Small intestine (tissue), 16 donors: ENCODE measurements at places on chromosomes 7 and 10. TPM values are rescaled to one million over a fixed set of nuclear protein-coding genes. Genes with fewer than 3 reads are reported as not detected.

The MMD2 gene
- polyA plus RNA-seq, result not detected

The OGDHL gene
- polyA plus RNA-seq, result 3.5 TPM

The DYDC2 gene
- not detected for polyA plus RNA-seq

The WNT8B gene
- polyA plus RNA-seq, result 0.10 TPM

The SPDYE9 gene
- 0.30 TPM for polyA plus RNA-seq

The CALY gene
- 3.0 TPM for polyA plus RNA-seq

The KNDC1 gene
- not detected for polyA plus RNA-seq

The ZNF438 gene
- 5.8 TPM for polyA plus RNA-seq
